Stimulated activated naive B cell treated with anti-CD40 and anti-IgM and Interleukin-4, amounts not matched to agents 10 μg/mL and 1 μg/mL and 100 μg/mL, for 72 hours (primary cell): ENCODE measurements at places on chromosomes 6 and 20.

- DNase-seq = no peak
Observed at GRCh38 chr6:15426901-15427300, 181.0 kb downstream of the JARID2 start.

DNA sequence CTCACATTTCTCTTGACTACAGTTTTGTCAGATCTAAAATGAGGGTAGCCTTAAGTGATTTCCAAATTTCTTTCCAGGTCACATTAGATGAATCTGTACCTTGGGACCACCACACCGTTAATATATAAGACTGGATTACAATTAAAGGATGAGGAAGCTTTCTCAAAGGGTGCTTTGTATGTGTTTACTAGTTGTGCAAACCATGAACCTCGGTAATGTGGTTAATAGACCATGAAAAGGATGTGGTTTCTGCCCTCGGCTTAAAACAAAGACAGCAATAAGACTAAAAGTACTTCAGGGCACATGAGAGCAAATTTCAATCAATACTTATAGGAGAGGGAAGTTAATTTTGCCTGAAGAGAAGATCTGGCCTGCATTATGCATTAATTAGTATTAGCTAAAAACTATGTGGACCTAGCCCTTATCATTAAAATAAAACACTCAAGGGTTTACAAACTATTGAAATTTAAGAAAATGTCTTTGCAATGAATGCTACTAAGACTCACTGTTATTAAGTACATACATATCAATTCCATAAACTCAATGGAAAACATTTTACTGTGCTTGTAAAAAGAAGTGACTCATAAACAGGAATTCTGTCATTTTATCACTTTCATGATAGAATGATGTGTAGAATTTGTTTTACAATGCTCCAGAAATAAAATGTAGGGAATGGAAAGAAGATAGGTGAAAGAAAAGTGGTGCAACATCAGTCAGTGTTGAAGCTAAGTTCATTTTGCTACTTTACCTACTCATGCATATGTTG is 936 bp upstream of the TMX4 start:
- no peak for DNase-seq

GRCh38 chr6:169189686-169190085 is 64.0 kb downstream of the THBS2 start:
- no peak for DNase-seq

DNA sequence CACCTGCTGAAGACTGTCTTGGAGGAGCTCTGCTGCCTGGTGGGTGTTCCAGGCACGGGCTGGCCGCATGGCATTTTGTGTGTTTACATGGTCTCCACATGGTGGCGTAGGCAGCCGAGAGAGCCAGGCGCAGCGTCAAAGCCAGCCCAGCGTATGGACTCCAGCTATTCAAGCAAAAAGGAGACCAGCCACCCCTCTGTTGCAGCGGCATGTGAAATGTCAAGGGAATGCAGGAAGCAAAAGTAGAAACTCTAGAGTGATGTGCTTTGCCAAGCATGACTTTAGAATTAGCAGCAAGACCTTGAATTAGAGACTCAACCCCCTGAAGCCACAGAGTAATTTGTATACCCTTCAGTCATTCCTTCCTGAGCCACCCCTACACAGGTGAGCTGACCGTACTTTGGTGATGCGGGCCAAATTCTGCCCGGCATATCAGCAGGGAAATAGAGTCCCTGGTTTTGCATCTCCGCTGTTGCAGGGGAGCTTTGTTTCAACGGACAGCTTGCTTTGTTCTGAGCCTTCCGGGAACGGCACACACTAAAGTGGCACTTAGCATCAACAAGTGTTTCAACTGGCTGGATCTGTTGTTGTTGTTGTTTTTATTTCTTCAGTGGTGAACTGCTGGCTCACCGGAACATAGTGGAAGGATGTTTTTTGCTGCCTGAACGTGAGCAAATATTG is 48.5 kb downstream of the FNDC1 start:
- peak; percentile 38 for DNase-seq

DNA sequence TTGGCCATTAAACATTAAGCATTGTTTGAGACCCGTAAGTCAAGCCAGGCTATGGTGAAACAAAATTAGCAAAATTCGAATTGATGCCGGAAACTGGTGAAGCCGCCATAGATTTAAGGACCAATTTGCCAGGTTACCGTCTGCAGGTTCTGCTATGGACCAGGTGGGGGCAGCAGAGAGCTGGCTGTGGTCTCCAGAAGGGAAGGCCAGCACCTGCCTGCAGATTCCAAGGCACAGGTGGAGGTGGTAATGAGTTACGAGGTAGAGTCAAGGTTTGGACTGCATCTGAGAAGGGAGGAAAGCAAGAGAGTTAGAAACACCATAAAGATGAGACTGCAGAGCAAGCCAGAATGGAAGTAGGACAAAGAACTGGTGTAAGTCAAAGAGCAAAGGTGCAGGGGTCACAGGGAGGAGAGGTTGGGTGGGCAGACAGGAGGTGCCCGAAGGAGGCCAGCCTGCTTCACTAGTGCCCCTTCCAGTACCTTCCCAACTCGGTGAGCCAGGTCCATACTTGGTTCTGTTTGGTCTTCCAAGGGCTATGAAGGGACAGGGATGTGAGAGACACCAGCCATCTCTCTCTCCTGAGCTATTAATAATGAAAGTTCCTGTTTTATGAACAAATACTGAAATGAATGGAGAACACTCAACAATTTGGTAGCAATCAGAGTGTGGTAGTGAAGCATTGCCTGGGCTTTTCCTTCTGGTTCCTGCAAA is 131.6 kb upstream of the ESR1 start:
- no peak for DNase-seq

- no peak for DNase-seq
Observed at GRCh38 chr6:149513915-149514314, 29.1 kb upstream of the ZC3H12D start.

GRCh38 chr20:57480444-57481160 is 44.3 kb downstream of the CTCFL start:
- no peak for DNase-seq

DNA sequence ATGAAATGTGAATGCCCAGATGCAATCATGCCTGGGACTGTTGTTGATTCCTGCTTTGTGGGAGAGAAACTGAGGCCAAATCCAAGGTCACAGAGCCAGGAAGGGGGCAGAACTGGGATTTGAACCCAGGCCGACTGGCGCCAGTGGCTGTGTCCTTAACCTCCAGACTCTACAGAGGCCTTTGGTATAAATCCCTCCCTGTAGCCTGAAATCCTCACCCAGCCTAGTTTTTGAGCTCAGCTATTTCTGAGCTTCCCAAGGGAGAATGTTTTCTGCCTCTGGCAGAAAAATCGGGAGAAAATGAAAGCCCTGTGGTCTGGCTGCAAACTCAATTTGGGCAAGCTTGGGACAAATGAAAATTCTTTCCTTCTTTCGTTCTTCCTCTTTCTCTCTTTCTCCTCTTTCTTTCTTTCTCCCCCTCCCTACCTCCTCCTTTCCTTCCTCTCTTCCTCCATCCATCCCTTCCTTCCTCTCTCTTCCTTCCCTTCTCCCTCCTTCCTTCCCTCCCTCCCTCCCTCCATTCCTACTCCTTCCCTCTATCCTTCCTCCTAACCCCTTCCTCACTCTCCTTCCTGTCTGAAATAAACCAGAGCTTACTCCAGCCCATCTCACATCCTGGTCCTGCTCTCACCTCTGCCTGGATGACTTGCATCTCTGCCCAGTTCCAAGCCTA is 34.9 kb downstream of the SNAI1 start:
- no peak for DNase-seq

GRCh38 chr6:134373282-134373922 is 55.5 kb upstream of the SGK1 start:
- DNase-seq = peak; percentile 59

DNA sequence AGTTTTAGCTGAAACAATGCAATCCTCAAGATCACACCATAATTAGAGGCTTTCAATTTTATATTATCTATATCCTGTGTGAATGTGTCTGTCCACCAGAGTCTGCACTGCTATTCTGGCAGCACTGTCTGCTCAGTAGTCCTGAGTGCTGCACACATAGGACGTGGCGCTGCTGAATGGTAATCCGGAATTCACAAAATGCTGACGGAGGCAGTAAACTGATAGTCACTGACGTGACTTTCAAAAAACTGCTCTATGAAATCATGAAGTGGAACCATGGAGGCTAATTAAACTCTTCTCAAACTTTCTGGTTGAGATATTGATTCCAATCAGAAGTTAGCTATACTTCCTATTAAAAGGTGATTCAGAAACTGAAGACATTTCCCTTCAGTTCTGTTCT is 190.8 kb upstream of the NOX3 start:
- DNase-seq = no peak

DNA sequence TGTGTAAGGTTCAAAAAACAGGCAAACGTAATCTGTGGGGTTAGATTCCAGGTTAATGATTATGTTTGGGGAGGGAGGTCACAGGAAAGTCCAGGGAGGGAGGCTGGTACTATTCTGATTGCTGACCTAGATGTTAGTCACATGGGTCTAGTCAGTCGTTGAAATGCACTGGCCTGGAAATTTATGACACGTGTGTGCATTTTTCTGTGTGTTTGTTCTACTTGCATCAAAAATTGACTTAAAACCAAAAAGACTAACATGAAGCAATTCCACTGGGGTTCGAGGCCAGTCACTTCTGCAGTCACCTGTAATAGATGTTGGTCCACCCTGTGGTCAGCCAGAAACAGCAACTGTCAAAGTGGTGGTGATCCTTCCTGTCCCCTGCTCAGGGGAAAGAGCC is 104.2 kb upstream of the MLN start:
- no peak for DNase-seq

- no peak for DNase-seq
Observed at GRCh38 chr6:2917801-2918445, 14.8 kb upstream of the SERPINB9 start.
